ENCODE measurements at places on chromosomes 16 and 17.

DNA sequence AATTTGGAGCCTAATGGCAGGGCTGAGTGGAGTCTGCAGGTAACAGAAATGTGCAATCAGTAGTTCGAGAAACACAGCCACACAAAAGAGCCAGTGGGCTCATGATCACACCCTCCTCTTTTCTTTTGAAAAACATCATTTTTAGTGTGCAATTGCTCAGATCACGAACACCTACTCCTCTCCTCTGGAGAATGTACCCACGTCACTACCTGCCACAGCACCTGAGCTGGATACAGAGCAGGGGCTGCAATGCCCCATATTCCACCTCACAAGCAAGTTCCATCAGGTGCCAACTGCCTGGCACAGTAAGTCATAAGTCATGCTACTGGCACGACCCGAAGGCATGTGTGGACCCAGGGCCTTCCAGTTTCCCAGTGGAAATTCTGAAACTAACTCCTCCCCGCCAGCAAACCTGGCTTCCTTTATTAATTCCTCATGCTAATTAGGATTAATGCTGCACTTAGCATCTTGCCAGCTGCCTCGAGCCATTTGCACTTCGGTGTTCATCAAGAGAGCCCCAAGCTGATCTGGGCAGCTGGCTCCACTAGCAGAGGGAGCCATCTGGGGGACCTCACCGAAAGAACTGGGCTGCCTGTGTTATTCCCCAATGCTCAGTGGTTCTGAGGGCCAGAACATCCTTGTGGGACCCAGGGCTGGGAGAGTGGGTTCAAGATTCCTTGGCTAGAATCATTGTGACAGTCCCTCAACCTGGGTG is 2.4 kb downstream of the CACNG4 start:
- no peak for DNase-seq

- DNase-seq: no peak
Observed at GRCh38 chr16:48232493-48233040, 11.5 kb upstream of the LONP2 start.

GRCh38 chr17:32258383-32259140 is 7.1 kb upstream of the RHBDL3 start:
- no peak for DNase-seq

- no peak for DNase-seq
Observed at GRCh38 chr16:85619101-85619891, 6.2 kb downstream of the GSE1 start.

GRCh38 chr16:67301080-67301782 is 21.9 kb downstream of the PLEKHG4 start:
- DNase-seq: no peak

DNA sequence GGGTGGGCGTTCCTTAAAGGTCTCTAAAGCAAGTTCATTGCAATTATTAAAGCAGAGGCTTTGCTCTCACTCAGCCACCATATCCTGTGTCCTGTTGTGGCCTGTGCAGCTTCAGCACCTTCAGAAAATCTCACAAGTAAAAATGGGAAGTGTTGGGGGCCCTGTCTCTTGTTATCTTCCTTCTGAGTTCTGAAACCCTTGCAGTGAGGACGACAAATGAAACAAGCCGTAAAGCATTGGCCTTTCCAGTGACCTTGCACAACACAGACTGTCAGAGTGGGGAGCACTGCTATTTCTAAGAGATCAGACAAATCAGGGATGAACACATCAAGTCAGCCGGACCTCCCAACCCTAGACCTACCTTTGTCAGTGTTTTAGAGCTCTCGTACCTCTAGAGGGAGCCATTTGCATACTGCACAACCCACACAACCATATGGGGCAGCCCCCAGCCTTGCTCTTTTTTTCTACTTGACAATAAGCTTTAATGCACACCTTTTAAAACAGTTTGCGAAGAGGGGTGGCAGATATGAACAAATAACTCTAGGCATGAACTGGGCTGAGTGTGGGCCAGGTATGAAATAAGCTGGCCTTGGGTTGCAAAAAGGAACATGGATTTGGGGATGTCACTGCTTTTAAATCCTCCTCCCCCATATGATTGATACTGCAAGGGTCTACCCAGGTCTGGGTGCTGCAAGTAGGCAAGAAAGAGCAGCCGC is 89.8 kb downstream of the KATNIP start:
- DNase-seq: peak; percentile 65
